NCI-H345 (cell line): ENCODE measurements at places on chromosomes 4 and X.

DNA sequence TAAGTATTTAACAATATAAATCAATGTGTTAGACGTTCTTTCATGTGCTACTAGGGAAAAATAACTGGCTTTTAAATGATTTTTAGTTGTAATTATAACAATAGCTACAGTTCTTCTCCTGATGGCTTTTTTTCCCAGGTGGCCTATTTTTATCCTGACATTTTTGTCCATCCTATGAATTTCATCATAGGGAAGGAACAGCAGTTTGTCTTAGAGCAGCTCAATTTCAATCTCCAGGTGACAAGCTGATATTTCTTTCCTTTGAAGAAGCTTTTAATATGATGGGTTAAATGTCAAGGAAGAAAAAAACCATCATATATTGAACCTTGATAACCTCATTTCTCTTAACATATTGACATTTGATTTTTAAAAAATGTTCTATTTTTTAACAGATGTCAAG is 163.0 kb upstream of the AGA start:
- no peak for DNase-seq

- peak; percentile 27 for DNase-seq
These were observed 580.5 kb upstream of the FAT1 start for GRCh38 chr4:187304133-187304532.

DNA sequence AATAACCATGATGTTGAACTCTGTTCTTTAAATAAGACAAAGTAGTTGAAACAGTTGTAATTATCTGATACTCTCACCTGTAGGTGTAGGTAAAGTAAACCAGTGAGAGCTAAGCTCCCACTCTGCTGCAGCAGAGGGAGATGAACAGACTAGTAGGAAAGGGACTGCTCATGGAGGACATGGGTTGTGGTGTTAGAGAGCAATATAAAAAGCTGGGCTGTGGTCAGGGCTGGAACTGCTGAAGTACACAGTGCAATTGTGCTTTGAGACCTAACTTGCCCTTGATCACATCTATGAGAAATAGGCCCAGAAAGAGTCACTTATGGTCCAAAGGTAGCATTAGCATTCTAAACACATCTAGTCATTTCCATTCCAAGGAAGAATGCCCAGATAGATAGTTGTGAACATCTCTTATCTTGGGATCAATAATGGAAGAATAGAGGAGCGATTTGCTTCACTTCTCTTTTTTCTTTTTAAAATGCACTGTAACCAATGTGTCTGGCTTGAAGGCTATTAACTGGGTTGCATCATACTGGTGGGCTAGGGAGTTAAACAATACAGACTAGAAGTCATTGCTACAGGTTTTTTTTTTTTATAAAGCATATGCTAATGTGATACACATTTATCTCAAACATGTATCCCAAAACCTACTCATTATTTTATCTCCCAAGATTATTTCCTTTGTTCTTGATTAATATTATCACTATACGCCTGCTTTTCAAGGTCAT is 251.3 kb upstream of the CENPE start:
- DNase-seq = no peak

DNA sequence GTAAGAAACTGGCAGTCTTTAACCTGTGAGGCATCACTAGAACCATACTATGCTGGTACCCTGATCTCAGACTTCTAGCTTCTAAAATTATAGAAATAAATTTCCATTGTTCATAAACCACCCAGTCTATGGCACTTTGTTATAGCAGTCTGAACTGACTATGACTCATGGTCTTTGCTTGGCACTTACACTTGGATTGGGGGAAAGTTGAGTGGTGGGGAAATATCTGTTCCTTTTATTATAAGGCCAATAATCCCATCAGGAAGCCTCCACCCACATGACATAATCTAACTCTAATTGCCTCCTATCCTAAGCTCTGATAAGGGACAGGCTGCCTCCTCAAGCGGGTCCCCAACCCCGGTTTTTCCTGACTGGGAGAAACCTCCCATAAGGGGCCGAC is 61.4 kb upstream of the PACRGL start:
- peak; percentile 73 for DNase-seq

GRCh38 chrX:78517124-78517523 is 142.0 kb downstream of the RTL3 start:
- DNase-seq = no peak

- no peak for DNase-seq
These were observed 14.3 kb downstream of the EPHA5 start for GRCh38 chr4:65656008-65656407.

- DNase-seq = no peak
These were observed 12.6 kb downstream of the BCOR start for GRCh38 chrX:40085102-40085551.

GRCh38 chrX:91079342-91080114 is 355.1 kb upstream of the PABPC5 start:
- DNase-seq = no peak

DNA sequence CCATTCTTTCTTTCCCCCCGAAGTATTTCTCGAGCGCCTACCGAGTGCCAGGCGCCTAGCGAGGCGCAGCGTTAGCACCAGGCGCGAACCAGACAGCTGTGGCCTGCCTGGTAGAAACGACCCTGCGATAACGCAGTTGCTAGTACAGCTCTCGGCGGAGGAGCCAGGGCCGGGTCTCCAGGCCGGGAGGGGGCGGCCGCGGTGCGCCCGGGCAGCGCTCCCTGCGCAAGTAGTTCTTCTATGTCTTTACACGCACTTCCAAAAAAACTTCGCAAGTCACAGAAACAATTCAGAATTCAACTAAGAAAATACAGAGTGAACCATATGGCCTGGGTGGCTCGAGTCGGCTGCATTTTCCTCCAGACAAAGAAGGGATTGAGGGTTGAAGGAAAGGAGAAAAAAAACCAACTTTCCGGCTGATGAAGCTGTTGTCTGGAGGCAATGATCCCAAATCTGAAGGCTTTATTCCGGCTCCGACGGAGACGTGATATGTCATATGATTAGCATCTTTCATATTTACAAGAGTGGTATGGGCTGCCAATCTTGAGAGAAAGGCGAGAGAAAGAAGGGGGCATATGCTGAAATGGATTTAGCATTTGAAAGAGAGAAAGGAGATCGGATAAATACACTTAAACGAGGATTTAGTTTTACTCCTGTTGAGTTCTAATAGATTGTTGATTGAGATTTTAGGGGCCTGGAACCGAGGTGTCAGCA is 7.2 kb upstream of the NEUROG2 start:
- DNase-seq = no peak

DNA sequence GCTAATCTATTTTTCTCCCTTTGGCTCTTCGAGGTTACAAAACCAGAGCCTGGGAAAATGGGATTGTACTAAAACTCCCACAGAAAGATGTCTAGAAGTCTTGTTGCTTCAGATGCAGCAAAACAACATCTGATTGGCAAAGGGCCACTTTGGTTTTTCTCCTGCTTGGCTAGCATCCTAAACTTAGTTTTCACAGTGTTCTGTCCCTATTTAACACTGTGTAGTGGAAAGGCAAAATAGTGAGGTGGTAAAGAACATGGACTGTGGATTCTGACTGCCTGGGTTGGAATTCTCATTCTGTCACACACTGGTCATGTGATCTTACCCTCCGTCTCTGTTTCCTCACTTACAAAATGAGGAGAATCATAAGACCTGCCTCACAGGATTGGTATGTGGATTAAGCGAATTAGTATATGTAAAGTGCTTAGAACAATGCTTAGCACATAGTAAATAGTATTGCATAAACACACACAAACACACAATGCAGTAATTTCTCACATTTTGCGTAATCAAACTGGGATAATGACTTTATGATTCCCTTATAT is 23.5 kb downstream of the TIGD2 start:
- no peak for DNase-seq

DNA sequence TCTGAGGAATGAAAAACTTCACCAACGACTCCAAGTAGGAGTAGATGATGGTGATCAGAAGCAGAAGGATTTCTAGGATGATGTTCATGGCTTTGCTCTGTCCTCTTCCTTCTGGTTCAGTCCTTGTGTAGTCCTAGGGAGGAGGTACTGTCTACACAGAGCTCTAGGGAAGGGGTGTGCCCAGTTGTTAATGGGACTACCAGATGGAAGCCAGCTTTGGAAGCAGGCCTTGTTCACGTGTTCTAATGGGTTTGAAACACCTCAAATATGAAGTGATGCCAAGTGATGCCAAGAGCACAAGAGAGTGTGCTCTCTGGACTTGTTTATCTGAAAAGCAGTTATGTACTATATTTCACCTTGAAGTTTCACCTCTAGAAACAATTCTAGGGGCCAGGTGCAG is at the start of gene HSD17B13:
Gene HSD17B13 (minus strand): TSS at position 129 of the 400 bp plus-strand sequence. CDS start 41 bp downstream, at position 88.
- no peak for DNase-seq
